M059J (cell line): ENCODE measurements at places on chromosomes 5 and 9. TPM values are rescaled to one million over a fixed set of nuclear protein-coding genes. Genes with fewer than 3 reads are reported as not detected.

- DNase-seq: no peak
Measured at GRCh38 chr9:84817038-84817437, 147.5 kb downstream of the NTRK2 start.

GRCh38 chr5:59266410-59266809 is 627.1 kb downstream of the PDE4D start:
- no peak for DNase-seq

- DNase-seq: no peak
Measured at GRCh38 chr5:2320611-2321010, 430.9 kb downstream of the IRX2 start.

- no peak for DNase-seq
Measured at GRCh38 chr5:29662876-29663275, 1530.6 kb upstream of the CDH6 start.

The PPP1R26 gene
- 9.6 and 17.1 TPM in 2 replicates for total RNA-seq

The SLC45A2 gene
- not detected in 2 replicates for total RNA-seq

The ERGIC1 gene
- total RNA-seq: 149 and 153 TPM in 2 replicates

The C8G gene
- 0.89 TPM in 1 of 2 replicates, not detected in the other for total RNA-seq

The KCNN2 gene
- 0.15 and 0.74 TPM in 2 replicates for total RNA-seq

The ELAVL2 gene
- total RNA-seq: 15.0 and 21.6 TPM in 2 replicates
